Midbrain (tissue), 1 donor: ENCODE measurements at places on chromosomes 7 and 10.

GRCh38 chr10:34713875-34714274 is 101.2 kb downstream of the PARD3 start:
- no peak for DNase-seq

DNA sequence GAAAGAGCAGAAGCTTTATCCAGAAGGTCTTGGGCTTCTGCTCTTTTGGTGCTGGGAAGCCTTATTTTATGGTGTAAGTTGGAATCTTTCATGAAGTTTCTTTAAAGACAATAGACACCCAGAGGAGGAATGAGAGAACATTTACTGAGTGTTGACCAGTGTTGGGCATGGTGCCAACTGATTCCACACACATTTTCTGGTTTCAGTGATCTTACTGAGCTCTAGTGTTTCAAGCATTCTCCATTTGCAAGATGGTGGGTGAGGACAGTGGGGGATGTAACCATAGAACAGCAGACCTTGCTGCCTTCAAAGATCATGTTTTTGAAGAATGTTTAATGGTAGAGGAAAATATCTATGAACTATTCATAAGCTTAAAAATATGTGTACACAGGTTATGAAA is 114.6 kb downstream of the LRMDA start:
- no peak for DNase-seq

GRCh38 chr10:29794776-29795611 is 160.2 kb upstream of the SVIL start:
- DNase-seq = no peak

- no peak for DNase-seq
Measured at GRCh38 chr10:120335553-120335952, 121.5 kb upstream of the PLPP4 start.

DNA sequence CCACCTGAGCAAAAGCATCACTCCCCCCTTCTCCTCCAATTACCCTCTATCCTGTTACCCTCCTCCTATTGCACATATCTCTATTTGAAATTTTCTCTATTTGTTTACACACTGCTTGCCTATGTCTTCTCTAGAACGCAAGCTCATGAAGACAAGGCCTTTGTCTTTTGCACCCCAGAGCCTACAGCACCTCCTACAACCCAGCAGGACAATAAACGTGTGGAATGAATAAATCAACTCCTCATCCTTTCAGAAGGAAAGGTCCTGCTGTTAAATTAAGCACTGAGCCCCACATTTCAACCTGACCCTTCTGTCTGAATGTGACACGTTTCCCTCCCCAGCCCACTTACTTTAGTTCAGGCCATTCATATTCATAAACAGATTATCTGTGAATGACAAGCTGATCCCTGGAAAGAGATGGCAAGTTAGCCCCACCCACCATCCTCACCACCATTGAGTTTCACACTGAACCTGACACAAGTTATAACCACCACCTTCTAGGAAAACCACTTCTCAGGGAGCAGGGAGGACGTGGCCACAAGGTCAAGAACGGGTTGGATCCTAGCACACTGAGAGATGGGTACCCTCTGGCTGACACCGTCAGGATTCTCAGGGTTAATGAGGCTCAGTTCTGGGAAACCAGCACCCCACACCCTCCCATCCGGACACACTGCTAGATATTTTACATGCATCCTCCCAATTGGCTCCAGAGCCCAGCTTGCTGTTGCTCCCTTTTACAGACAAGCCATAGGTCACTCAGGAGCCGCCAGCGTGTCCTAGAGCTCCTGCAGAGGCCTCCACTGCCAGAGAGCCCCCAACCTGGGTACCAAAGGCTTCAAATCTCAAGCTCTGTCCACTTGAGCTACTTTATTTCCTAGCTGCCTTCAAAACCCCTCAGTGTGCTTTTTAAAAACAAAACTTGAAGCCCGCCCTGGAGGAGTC is 934 bp downstream of the PRTFDC1 start:
- peak; percentile 65 for DNase-seq

GRCh38 chr7:75872073-75872782 is 6.6 kb upstream of the RHBDD2 start:
- DNase-seq = no peak

DNA sequence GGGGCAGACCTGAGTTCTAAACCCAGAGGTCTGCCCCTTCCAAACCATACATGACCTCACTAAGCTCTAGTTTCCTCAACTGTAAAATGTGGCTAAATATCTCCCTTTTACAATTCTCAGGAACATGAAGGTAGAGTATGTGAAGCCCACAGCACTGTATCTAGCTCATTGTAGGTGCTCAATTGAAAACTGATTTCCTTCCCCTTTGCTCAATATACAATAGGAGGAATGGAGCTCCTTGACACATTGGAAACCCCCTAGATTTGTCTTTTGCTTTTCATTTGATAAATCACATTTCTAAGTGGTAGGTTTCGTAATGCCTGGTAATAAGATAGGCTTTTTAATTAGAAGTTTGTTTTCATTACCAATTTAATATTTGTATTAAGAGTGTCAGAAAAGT is 153.3 kb downstream of the ARID5B start:
- DNase-seq = no peak

- DNase-seq = no peak
Measured at GRCh38 chr7:79381921-79382320, 71.5 kb downstream of the MAGI2 start.

GRCh38 chr7:6477318-6477660 is 29.5 kb upstream of the DAGLB start:
- no peak for DNase-seq

GRCh38 chr7:141697211-141697871 is 4.6 kb downstream of the DENND11 start:
- peak; percentile 70 for DNase-seq

GRCh38 chr10:101224910-101225823 is 4.1 kb downstream of the LBX1 start:
- no peak for DNase-seq

DNA sequence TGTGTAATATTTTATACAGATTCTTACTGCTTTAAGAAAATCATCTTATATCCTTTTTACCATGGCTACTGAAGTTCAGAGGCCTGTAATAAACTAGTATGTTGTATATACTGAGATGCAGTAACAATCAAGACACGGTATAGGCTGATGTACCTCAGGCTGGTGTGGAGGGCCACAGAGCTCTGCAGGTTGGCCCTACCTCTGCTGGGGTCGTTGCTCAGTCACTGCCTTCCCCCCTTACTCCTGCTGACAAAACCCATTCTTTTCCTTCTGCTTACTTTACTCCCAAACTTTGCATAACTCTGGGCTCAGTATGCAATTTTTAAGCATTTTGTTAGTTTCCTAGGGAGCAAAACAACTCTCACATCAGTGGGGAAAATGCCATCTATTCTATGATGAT is 200.1 kb upstream of the FOXP2 start:
- DNase-seq = no peak

GRCh38 chr7:106501605-106502580 is 159.1 kb downstream of the CCDC71L start:
- DNase-seq = no peak

- peak; percentile 21 for DNase-seq
Measured at GRCh38 chr7:30062587-30062986, 34.4 kb downstream of the PLEKHA8 start.

GRCh38 chr7:15606561-15606960 is 44.7 kb upstream of the AGMO start:
- DNase-seq = no peak

DNA sequence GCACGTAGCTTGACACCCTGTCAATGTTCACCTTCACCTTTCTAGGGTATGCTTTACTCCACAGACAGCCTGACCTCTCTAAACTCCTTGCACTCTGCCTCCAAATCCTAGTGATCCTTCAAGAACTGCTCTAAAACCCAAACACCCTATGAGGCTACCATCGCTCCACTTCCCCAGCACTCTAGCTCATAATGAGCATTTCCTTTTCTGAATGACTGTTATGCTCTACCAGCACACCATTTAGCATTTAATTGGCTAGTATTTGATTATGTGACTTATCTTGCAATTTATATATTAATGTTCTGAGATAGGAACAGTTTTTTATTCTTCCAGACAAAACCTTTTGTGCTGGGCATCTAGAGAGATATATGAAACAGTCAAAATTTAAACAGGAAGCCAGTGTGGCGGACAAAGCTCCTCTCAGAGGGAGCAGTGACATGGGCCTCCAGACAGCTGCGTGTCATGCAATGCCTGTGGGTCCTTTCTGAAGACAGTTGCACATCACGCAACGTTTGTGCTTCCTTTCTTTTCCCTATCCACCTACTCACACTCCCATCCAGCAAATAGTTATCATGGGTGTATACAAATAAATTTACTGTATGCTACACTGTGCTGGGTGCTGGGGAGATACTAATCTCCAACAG is 86.3 kb downstream of the ALOX5 start:
- DNase-seq = no peak

DNA sequence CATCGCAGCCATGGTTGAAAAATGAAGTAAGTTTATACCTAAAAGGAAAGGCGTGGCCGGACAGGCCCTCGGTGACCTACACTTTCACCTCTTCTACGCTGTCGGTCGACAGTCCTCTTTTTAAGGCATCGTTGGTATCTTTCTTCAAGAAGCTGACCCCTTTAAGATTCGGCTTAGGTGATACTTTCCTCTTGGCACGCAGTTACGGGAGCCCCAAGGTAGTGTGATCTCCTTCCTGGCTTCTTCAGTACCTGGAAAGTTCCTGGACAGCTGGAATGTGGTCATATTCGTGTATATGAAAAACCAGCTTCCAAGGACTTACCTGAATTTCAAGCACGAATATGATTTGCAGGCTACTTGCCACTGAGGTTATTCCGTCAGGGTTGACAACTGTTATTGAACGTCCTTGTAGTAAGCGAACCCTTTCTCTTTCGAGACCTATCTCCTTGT is 885 bp upstream of the SYPL1 start:
- DNase-seq = peak; percentile 13

GRCh38 chr10:90787393-90788198 is 70.2 kb downstream of the HTR7 start:
- no peak for DNase-seq

DNA sequence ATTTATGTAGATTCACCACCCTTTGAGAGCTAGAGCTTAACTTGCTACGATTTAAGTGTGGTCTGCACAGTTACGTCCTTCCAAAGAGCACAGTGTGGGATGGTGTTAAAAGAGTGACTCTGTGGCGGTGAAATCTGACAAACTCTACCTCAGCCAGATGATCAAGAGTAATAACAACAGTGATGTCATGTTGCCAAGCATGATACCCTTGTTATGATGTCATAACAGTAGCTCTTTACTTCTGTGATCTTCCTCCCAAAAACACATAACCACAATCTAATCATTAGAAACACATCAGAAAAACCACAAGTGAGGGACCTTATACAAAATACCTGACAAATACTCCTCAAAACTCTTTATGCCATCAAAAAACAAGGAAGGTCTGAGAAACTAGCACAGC is 649.3 kb downstream of the POM121L12 start:
- DNase-seq = no peak

GRCh38 chr7:70353946-70354335 is 755.7 kb downstream of the AUTS2 start:
- no peak for DNase-seq

GRCh38 chr10:69866688-69867461 is 65.2 kb downstream of the COL13A1 start:
- DNase-seq = no peak

- DNase-seq = no peak
Measured at GRCh38 chr10:8338177-8338766, 283.8 kb downstream of the GATA3 start.

DNA sequence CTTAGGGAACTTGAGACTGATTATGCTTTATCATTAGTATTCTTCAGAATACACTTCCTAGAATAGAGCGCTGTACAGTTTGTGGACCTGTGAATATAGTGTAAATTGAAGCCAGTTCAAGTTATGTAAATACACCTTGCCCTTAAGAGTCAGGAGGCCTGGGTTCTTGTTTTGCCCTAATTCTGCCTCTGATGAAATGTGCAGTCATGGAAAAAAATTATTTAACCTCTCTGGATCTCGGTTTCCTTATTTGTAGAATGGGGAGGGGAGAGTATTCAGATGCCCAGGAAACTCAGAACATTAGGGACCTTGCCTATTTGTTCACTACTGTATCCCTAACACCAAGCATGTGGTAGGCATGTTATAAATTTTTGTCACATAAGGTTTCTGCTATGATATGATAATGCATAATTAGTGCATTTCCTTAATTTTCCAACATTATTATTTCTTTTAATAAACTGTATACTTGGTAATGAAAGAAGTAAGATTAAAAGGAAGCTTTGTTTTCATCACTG is 1.3 kb downstream of the EXOC6 start:
- DNase-seq = no peak

DNA sequence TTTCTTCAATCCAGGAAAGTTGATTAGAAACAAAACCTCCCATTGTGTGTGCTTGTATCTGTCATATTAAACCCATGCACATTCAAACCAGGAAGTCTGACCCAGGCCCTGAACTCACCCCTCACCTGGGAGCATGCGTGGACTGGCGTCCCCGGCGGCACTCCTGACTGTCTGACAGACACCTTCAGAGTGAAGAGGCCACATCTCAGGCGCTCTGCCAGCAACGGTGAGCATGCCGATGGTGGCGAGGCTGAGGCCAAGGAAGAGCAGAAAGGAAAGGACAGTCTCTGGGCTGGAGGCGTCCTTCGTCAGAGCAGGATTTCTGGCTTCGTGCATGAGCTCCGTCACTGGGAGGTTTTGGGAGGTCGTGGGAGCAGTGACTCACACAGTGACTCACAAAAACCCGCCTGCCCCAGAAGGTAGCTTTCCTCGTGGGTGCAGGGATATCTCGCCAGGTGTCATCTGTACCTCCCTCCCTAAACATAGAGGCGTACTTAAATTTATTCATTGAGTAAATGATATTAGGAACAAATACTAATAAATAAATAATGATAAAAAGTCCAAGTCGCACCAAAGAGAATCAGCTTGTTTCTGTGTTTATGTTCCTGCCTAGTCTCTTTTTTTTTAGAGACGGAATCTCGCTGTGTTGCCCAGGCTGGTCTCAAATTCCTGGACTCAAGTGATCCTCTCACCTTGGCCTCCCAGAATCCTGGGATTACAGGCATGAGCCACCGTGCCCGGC is 13.5 kb downstream of the IQCE start:
- no peak for DNase-seq

GRCh38 chr10:92291921-92292845 is 1.2 kb downstream of the MARCHF5 start:
- DNase-seq = peak; percentile 37
